A549 treated with ZK216348 at 1 μM for 4 hours (cell line): ENCODE measurements at places on chromosomes 3 and 15. TPM values are rescaled to one million over a fixed set of nuclear protein-coding genes. Genes with fewer than 3 reads are reported as not detected.

Gene RBM5
- total RNA-seq: 30.4 to 44.1 TPM (median 37.3 TPM) in 5 replicates

Gene NR1D2
- 5.8 to 10.7 TPM (median 7.6 TPM) in 5 replicates for total RNA-seq

Gene KNG1
- 0.09 TPM in 1 of 5 replicates, not detected in the others for total RNA-seq

Gene AGBL1
- total RNA-seq: not detected in 5 replicates

Gene PPARG
- total RNA-seq: 34.3 to 43.0 TPM (median 40.4 TPM) in 5 replicates

Gene SLC51B
- total RNA-seq: 13.1 to 18.9 TPM (median 15.7 TPM) in 5 replicates

Gene ENTPD3
- total RNA-seq: not detected in 5 replicates

Gene RLBP1
- not detected in 5 replicates for total RNA-seq

Gene SYNPR
- not detected in 5 replicates for total RNA-seq

Gene REC114
- total RNA-seq: not detected in 5 replicates

Gene DGKG
- 7.6 to 16.1 TPM (median 9.5 TPM) in 5 replicates for total RNA-seq

Gene TRPM1
- not detected in 5 replicates for total RNA-seq

Gene SKOR1
- total RNA-seq: 0.05 to 0.08 TPM (median 0.06 TPM) in 4 of 5 replicates, not detected in the other

Gene SPTBN5
- total RNA-seq: 0.08 to 0.37 TPM (median 0.32 TPM) in 5 replicates

Gene COLQ
- 0.19 to 0.80 TPM (median 0.21 TPM) in 5 replicates for total RNA-seq

Gene C15orf62
- 0.06 to 0.16 TPM (median 0.10 TPM) in 4 of 5 replicates, not detected in the other for total RNA-seq

Gene STX19
- total RNA-seq: not detected in 5 replicates

Gene ACKR2
- total RNA-seq: 0.18 to 0.23 TPM in 2 of 5 replicates, not detected in the others
